ENCODE measurements at places on chromosomes 4 and X.

- DNase-seq = no peak
These were observed 727.2 kb downstream of the C4orf33 start for GRCh38 chr4:129823105-129823504.

GRCh38 chr4:153266988-153267387, 62.7 kb downstream of the TRIM2 start:
- DNase-seq = no peak

DNA sequence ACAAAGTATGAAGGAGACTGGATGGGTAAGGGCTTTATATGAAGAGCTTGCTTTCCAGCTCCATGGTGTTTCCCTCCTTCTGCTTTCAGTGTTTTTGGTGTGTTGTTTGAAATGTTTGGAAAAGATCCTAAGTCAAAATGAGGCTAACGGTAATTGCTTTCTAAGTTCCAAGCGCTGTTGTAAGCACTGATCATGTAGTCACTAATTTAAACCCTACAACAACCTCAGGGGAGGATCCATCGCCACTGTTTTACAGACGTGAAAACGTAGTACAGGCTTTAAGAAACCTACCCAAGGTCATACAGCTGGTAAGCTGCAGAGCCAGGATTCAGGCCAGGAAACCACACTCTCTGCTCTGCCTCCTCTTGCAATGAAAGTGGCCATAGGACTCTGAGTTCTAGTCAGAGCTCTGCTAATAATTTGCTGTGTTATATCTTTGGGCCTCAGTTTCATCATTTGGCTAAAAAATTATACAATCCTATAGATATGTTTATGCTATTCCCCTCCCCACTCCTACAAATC, 102.9 kb upstream of the PGRMC2 start:
- no peak for DNase-seq

DNA sequence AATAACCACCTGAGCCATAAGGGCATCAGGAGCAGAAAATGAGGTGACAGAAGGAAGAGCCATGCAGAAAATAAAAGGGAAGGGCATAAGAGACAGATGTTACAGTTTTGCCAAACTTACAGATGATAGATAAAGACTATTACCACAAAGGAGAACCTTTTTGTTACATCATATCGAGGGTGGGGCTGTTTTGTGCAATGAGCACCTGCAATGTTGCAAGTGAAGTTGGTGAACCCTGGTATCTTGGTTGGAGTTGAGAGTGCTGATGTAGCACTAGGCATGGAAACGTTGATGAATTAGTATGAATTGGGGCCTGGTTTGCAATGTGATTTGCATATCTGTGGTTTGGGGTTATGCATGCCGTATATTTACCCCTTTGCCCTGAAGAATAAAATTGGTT, 119.8 kb upstream of the TEX13D start:
- peak; percentile 68 for DNase-seq

DNA sequence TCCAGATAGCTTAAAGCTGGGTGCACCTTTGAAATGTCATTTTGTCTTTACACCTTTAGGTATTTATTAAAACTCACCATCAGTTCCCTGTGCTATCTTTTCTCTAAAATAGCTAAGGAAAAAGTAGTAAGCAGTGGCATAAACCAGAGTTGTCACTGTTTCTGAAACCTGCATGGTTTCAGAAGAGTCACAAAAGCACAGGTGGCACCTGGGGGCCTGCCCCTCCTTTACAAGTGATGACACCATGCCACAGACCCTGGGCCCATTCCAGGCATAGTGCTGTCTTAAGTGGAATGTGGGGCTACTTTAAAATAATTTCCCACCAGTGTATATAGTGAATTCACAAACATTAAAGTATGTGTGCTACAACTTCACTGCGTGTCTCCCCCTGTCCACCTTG, 47.8 kb downstream of the DCUN1D4 start:
- DNase-seq = no peak

DNA sequence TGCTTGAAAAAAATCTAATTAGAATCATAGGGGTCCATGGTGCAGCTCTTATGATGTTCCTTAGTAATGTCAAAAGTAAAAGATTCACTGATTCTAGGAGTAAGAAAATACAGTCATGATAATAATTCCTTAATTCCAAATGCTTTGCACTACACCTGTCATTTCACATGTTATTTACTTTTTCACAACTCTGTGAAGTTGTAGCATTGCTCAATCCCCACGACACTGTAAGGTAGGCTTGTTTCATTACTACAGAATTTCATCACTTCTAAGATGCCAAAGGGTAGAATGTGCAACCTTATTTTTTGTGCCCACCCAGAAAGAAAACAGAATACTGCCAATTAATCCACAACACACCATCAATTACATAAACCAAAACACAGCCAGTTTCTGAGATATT, 46.1 kb upstream of the LNX1 start:
- DNase-seq = no peak

DNA sequence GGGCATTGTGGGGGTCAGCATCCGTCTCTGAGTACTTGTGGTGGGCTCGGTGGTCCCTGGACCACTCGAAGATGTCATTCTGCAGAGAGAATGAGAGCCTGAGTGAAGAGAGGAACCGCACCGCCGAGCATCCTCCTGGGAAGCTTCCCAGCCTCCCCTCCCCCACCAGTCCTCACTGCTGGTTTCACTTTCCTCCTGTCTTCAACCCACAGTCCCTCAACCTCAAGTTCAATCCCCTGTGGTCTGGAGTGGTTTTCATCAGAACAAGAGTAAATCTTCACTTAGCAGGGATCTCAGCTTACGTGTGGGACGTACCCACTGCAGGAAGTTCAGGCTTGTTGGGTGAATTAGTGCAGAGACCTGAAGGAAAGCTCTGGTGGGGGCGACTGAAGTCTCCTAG, 117.8 kb downstream of the SCD5 start:
- no peak for DNase-seq

DNA sequence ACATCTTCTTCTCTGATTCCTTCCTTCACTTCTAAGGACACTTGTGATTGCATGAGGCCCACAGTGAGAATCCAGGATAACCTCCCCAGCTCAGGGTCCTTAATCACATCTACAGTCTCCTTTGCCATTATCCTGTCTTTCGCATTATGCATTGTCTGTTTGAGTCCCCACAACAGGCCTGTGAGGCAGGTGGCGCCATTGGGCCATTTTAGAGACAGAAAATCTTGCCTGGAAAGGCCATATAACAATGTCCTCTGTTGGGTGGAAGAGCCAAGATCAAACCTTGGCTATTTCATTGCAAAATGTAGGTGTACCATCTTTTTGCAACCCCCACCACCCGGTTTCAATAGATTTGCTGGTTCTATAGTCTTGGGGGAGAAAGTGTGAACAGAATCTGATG, 11.8 kb upstream of the DCUN1D4 start:
- peak; percentile 55 for DNase-seq

DNA sequence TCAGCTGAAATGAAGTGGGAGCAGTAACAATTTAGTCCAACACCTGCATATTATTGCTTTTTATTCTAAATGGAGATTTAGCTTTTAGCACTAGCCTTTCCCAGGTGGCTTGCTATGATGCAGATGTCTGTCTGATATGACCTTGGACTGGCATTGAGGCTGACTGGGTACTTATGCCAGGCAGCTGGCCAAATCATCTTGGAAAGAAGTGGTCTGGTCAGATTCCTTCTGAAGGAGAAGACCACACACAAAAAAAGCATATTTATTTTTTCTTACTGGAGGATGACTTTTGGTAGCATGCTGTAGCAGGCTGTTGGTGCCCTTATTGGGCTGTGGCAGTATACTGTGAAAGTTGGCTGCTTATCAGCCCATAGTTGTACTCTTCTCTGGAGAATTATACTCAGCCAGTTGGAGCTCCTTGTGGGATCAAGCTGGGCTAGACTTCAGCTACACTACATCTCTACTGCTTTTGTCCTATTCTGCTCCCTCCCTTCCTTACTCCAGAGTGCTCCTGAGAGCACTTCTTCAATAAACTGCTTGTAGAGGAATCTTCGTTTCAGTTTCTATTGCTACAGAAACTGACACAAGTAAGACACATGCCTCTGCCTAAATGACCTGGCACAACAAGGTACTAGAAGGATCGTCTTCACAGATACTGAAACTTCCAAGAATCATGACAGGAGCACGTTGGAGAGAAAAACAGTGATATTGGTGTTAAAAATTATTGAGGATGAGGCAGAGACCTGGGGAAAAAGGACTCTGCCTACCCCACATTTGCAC, 196.8 kb upstream of the RPS6KA3 start:
- no peak for DNase-seq

DNA sequence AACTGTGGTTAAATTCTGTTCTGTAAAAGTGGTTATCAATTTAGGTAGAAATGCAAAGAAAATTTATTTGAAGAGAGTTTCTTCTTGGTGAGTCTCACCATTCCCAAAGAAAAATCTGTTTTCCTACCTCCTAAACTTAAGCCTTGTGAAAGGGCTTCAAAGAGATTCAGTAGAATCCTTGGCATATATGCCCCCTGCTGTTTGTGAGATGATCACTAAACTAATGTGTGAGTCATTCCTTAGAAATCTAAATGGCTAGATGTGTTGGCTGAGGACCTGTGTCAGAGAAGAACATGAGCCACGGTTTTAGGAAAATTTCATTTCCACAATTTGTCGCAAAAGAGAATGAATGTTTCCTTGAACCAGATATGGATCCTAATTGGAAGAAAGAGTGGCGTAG, 260.9 kb downstream of the SLC7A11 start:
- no peak for DNase-seq

DNA sequence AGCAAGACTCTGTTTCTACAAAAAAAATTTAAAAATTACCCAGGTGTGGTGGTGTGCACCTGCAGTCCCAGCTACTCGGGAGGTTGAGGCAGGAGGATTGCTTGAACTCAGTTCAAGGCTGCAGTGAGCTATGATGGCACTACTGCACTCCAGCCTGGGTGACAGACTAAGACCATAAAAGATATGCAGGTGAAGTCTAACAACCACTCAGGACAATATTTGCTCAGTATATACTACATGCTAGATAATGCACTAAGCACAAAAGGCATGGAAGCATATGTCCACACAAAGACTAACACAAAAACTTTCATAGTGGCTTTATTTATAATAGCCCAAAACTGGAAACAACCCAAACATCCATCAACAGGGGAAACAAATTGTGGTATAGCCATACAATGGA, 57.7 kb upstream of the TXK start:
- DNase-seq = no peak

DNA sequence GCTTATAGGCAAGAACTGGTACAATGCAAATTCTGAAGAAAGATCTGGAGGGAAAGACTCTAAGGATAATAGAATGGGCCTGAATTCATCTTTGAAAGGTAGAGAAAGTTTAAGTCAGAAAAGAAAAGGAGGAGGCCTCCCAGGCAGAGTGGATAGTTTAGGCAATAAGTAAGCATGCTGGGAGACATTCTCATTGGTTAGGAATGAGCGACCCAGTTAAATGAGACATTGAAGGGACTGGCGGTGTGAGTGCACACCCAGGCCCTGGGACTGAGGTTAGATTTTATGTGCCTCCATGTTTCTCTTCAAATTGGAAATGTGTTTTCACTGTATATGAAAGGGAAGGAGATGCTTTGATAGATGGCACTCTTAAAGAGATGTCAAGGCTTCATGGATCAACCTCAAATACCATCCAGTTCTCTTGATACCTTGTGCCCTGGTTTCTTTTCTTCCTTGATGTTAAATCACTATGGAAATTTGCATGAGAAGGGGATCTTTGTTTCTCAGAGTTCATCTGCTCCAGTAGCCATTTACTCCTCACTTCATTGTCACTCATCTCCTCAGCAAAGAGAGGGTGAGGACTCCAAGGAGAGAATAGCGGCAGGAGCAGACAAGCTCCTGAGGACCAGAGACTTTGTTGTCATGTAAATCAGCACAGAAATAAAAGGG, 584.2 kb upstream of the INTU start:
- no peak for DNase-seq

DNA sequence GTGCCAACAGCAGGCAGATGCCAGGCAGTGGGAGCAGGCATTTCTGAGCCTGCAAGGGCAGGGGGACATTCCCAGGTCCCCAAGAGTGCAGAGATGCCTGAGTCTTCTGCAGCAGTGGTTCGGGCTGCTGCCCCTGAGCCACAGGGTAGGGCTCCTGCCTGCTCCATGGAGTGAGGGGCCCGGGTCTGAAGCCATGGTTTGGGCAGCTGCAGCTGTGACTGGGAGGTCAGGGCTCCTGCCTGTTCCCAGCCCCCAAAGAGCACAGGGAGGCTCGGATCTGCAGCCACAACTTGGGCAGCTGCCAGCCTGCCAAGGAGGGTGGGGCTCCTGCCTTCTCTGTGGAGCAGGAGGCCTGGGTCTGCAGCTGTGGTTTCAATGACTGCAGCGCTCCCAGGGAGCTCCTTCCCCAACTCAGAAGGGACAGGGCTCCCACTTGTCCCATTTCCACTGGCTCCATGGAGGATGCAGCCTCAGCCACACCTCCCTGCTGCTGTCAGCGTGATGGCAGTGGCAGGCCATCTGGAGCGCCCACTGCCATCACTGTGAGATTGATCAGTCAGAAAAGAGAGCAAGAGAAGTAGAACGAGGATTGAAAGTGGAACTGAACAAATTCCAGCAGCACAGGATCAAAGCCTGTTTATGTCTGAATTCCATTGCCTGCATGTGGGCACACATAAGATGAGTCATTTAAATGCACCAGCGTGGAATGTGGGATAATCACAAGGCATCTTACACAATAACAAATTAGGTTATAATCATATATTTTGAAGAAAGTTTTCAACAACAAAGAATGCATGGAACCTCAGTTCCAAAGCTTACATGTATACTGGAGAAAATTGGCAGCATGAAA, 93.1 kb upstream of the CXorf51A start:
- no peak for DNase-seq

- DNase-seq = no peak
These were observed 127.4 kb downstream of the FHDC1 start for GRCh38 chr4:153063490-153063889.

DNA sequence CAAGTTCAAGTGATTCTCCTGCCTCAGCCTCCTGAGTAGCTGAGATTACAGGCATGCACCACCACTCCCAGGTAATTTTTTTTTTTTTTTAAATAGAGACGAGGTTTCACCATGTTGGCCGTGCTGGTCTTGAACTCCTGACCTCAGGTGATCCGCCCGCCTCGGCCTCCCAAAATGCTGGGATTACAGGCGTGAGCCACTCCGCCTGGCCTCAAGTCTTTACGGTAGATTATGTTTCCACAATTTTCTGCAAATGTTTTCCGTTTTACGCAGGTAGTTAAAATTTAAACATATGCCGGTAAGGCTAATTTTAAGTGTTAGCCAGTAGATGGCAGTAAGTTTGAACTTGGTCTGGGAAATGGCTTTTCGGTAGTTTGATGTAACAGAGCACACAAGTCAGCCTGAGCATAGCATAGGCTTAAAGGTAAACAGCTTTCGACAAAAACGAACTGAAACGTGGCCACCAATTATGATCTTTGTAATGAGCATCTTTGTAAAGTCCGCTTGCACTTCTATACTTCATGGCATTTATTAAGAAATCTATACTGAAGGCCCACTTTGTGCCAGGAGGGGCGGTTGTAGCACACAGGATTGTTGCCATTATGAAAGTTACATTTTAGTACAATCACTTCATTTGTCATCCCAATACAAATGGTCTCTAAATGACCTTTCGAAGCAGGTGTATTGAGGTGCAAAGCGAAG, 31.1 kb downstream of the CCKAR start:
- DNase-seq = peak; percentile 46

DNA sequence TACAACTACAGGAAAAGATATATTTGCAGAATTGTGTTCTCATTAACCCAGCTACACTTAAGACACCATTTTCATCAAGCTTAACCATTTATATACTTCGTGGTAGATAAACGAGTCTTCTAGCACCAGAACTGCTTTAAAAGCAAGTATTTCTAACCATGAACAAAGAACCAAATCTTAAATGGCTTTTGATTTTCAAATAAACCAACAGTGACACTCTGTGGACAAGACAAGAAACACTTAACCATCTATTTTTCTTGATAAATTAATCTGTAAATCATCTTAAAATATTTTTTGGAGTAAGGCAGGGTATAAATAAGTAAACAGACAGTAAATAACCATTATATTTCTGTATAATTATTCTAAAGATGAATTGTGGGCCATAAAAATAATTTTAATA, 10.2 kb downstream of the BEND2 start:
- DNase-seq = no peak
